ENCODE measurements at places on chromosomes 5 and 9.

- no peak for DNase-seq
Observed at GRCh38 chr5:140673187-140673976, at the start of gene DND1. DND1 (minus strand) TSS chr5:140673576; CDS start chr5:140673542, 34 bp downstream.

- no peak for DNase-seq
Observed at GRCh38 chr5:136191304-136192014, 1.5 kb downstream of the SMIM32 start.

DNA sequence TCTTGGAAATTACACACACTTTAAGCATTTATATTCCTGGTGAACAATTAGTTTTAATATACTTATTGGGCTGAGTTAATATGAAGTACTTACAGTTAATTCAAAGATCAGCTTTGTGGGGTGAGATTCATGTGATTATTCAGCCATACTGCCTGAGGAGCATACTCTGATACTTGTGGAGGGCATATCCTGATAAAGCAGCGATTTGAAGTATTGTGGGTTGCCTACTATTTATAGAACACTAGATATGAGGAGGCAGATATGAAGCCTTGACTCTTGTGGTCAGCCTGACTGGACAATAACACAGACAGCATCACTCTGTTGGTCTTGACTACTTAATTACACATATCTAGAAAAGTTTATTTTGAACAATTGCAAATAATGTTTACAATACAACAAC is 27.0 kb upstream of the AGGF1 start:
- DNase-seq, result no peak

DNA sequence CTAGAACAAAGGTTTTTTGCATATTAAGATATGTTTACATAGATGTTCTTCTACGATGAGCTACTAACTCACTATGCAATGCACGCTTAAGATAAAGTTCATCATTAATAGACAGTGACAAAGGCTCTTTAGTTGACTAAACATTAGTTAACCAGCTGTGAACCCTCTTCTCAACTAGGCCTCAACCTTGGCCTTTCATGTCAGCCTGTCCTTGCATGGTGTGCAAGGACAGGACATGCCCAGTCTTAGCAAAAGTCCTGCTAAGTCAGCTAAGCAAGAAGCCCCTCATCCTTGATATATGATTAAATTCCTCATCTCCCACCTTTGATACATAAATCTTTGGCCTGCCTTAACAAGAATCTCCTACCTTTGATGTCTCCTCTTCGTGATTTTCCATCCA is 50.9 kb downstream of the PLPP1 start:
- DNase-seq, result no peak

- DNase-seq, result no peak
Observed at GRCh38 chr5:154762700-154763099, 7.5 kb downstream of the LARP1 start.

DNA sequence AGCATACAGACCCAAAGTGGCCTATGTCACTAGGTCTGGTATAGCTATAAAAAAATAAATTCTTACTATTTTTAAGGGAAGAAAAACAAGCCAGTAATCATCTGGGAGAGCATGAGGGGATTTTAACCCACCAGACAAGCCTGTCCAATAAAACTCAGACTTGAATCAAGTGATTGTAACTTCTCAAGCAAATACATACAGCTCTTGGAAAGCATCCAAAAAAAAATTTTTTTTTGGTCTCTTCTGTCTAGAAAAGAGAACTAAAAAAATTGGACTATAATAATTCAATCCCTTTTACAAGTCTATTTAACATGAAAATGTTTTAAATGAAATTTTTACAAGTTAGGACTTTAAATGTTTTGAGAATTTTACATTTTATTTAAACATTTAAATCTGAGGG is 61.7 kb downstream of the FBXL17 start:
- no peak for DNase-seq

GRCh38 chr9:113548221-113549041 is 84.9 kb downstream of the RGS3 start:
- DNase-seq, result no peak

DNA sequence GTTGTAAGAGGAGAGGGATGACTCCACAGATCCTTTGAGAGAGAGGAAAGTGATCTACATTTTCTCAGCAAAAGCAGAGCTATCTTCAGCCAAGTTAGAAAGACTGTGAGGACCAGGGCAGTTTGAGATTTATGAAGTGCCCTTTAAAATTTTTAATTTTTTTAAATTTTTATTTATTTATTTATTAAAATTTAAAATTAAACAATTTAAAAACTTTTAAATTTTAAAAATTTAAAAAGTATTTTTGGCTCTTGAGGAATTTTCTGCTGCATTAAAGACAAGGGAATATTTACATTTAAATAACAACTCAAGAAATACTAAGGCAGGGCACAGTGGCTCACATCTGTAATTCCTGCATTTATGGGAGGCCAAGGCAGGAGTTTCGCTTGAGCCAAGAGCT is 30.4 kb upstream of the OCLN start:
- DNase-seq, result no peak

- DNase-seq, result peak; percentile 57
Observed at GRCh38 chr5:157265714-157266285, at the start of gene CYFIP2. CYFIP2 (plus strand) TSS chr5:157266123; CDS start chr5:157285362, 19,239 bp downstream.

GRCh38 chr5:73459366-73459765 is 10.8 kb upstream of the FOXD1 start:
- no peak for DNase-seq

DNA sequence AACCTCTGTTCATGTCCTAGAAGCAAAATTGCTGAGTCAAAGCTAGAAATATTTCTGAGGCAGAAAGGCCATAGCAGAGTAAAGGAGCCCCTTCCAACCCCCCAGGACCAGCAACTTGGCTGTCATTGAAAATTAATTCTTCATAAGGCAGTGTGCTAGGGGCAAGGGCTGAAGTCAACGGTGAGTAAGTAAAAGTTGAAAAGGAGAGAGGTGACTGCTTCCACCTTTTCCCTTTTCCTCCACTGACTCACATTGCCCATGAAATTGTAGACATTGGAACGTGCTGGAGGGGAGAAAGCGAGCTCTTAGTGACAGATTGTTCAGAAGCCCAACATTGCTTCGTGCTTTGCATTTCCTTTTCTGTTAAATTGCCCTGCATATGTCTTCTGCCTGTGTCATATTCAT is 19.1 kb downstream of the GLRA1 start:
- DNase-seq, result no peak

DNA sequence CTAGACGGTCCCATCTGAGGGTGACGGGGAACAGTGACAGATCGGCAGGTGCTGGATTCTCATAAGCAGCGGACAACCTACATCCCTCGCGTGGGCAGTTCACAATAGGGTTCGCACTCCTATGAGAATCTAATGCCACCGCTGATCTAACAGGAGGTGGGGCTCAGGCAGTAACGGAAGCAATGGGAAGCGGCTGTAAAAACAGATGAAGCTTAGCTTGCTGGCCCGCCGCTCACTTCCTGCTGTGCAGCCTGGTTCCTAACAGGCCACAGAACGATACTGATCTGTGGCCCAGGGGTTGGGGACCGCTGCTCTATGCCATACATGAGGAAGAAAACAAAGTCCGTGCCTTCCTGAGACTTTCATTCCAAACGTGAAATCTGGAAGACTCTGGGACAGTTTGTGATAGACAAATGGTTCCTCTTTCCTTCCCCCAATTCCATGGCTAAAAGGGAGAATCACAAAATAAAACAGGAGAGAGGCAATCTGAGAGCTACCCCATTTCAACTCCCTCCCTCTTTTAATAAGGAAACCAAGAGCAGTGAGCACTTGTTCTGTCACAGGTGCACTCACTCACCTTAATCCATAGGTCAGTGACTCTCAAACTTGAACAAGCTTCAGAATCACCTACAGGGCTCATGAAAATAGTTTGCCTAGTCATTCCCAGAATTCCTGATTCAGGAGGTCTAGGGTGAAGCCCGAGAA is 12.1 kb downstream of the PDCL start:
- peak; percentile 26 for DNase-seq

GRCh38 chr5:176866707-176867310 is 32.3 kb downstream of the HK3 start:
- no peak for DNase-seq

- no peak for DNase-seq
Observed at GRCh38 chr9:99868845-99869244, 37.6 kb upstream of the STX17 start.

GRCh38 chr5:151040211-151040747 is 19.9 kb downstream of the GPX3 start:
- no peak for DNase-seq

- no peak for DNase-seq
Observed at GRCh38 chr9:11931751-11932150, 761.4 kb upstream of the TYRP1 start.

GRCh38 chr5:162444129-162444762 is 376.7 kb downstream of the GABRG2 start:
- DNase-seq, result no peak

All from activated naive CD4-positive, alpha-beta T cell (primary cell).